ENCODE measurements at places on chromosomes 5 and 9.

DNA sequence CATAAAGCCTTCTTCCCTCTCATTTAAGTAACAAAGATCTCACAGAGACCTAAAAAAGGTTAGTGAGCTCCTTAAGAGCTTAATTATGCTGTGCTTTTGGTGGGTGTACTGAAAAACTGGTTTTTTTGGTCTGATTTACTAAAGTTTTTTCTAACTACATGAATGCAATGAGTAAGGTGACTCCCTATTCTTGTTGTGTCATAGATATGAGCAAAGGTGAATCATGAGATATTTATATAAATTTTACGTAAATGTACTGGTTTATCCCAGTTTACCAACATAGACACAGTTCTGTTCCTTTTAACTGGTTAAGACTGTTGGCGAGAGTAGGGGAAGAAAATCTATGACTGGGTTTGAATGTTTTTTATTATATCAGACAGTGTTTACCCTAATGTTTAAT lies 250.5 kb downstream of the NR2F1-AS1 start:
- no peak for DNase-seq

- no peak for DNase-seq
Measured at GRCh38 chr9:82090046-82090445, 101.5 kb downstream of the SPATA31D1 start.

DNA sequence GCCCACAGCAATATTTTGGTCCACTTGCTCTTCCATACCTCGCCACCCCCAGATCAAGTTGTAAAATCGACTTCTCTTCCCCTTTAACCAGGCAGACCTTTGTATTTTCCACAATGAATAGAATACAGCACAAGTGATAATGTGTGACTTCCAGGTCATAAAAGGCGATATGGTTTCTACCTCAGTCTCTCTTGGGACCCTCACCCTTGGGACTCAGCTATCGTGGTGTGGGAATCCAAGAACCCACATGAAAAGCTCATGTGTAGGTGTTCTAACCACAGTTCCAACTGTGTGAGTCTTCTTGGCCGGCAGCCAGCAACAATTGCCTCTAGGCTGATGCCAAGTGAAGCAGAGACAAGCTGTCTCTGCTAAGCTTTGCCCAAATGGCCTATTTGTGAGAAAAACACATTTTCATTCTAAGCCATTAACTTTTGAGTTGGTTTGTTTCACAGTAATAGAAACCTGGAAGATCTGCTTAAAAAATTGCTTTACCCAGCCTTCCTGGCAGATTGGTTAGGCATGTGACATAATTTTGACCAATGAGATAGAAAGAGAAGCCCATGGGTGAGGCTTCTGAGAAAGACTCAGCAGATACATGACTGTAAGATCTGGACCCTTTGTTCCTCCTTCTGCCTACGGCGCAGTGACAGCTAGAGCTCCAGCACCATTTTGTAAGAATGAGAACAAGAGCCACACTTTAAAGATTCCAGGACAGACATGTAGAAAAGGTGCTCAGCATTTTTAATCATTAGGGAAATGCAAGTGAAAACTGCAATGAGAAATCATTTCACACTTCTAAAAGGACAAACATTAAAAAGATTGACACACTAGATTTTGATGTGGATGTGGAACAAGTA lies 18.3 kb upstream of the MLLT3 start:
- peak; percentile 33 for DNase-seq

DNA sequence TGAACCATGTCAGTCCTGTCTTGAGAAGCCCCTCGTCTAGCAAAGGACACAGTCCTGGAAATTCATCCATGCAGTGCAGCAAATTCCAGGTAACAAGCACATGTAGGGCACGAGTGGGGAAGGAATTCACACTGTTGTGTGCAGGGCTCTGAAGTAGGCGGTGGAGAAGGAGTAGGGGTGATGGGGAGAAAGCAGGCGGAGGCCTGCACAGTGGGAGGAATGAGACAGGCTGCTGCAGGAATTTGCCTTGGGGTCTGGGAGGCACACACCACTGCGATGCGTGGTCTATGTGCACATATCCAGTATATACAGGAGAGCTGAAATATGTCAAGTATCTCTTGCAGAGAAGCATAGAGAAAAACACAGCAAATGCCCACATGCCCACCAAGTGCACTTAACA lies 249.2 kb upstream of the IRX2 start:
- no peak for DNase-seq

GRCh38 chr5:92003806-92004205 lies 620.7 kb upstream of the ARRDC3 start:
- DNase-seq: no peak

DNA sequence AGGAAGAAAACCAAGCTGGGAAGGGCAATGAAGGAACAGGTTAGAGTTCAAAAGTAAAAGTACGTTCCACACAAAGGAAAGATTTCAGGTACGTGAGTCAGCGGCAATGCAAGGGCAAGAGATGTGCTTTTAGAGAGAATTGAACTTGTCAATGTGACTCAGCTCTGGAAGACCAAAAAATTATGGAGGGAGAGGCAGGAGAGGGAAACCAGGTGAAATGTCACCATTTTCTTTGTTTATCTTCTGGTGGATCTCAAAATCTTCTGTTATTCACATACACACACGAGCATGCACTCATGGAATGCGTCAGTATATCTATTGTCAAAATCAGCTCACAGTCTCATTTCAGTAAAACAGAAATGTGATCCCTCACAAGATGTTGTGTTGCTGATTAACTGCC lies 148.8 kb upstream of the RFX3 start:
- no peak for DNase-seq

GRCh38 chr5:137250421-137250820 lies 248.7 kb downstream of the SPOCK1 start:
- DNase-seq: no peak

GRCh38 chr5:14064841-14065240 lies 78.3 kb upstream of the TRIO start:
- DNase-seq: no peak

DNA sequence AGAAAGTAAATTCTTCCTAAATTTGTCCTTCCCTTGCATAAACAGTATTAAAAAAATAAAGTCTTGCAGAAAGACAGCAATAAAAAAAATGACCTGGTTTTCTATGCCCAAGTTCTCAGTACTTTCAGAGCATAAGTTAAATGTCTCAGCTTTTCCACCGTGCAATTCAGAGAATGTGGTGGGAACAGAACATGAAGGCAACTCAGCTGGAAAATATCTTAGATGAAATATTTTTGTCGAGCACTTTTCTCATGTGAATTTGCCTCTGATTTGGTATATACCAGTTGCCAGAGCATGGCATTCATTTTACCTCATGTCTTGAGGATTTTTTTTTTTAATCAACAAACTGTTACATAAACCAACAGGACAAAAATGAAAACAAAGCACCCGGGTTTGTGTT lies 176.1 kb downstream of the CETN3 start:
- DNase-seq: no peak

GRCh38 chr5:93911609-93912008 lies 170.2 kb upstream of the POU5F2 start:
- no peak for DNase-seq

- DNase-seq: no peak
Measured at GRCh38 chr9:107437716-107438115, 51.9 kb downstream of the KLF4 start.

DNA sequence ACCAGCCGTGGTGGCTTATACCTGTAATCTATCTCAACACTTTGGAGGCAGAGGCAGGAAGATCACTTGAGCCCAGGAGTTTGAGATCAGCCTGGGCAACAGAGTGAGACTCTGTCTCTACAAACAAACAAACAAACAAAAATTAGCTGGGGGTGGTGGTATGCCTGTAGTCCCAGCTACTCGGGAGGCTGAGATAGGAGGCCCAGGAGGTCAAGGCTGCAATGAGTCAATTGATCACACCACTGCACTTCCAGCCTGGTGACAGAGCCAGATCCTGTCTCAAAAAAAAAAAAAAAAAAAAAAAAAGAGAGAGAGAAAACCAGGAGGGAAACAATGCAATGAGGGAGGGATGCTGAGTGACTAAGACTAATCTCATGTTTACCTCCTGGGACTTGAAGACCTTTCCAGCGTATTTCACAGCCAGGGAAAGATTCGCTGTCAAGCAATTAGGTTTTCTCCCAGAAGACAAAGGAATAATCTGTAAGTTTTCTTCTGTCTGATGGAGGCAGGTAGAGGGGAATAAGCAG lies 51.1 kb upstream of the MIER3 start:
- DNase-seq: no peak

DNA sequence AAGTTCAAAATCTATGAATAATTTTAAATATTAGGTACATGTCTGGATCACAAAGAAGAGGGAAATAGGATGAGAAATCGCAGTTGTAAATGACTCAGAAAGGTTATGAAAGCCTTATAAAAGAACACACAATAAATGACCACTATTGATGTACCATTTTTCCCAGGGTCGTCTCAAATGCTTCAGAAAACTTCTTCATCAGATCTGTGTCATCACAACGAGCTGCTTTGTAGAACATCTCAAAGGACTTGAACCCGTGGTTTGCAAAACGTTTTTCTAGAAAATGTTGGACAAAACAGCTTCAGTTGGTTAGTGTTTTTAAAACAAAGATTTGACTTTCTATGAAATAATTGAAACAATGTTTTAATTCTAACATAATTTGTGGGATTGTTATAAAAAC lies 100.1 kb downstream of the SVEP1 start:
- DNase-seq: no peak

GRCh38 chr9:6592791-6593190 lies 52.7 kb downstream of the GLDC start:
- no peak for DNase-seq

GRCh38 chr9:10062629-10063395 lies 550.0 kb downstream of the PTPRD start:
- no peak for DNase-seq

DNA sequence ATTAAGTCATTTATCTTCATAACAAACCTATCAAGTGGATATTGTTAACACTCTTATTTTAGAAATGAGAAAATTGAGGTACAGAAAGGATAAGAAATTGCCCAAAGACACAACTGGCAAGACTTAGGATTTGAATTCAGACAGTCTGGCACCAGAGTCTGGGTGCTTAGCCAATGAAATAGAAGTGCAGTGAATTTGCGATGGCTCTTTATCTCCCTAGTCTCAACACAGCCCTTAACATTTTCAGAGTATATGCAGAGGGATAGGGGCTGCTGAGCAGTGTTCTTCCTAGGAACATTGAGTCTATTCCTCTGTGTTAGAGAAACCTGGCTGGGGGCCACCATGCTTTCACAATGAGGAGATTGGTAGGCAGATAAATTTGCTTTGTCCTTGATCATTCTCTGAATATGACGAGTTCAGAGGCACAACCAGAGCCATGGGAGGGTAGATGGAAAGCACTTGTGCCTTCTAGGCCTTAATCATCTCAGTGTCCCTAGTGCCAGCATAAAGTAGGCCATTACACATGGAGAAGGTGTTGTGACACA lies 6.1 kb upstream of the FSD1L start:
- no peak for DNase-seq

DNA sequence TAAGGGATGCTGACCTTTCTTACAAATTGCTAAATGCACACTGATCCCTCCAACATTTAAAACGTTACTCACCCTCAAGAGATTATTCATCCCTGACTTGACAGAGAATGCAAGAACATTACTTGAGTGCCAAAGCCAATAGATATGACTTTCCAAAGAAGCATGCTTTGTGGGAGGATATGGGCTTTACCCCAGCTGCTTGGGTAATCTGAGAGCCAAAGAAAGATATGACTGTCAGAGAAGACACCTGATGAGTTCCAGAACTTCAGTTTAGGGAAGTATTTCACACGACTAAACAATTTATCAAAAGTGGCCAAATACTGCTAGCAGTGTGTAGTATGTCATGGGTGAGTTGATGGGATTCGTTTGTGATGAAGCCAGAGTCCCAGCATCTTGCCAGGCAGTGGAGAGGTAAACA lies 7.4 kb upstream of the SPDL1 start:
- DNase-seq: no peak

DNA sequence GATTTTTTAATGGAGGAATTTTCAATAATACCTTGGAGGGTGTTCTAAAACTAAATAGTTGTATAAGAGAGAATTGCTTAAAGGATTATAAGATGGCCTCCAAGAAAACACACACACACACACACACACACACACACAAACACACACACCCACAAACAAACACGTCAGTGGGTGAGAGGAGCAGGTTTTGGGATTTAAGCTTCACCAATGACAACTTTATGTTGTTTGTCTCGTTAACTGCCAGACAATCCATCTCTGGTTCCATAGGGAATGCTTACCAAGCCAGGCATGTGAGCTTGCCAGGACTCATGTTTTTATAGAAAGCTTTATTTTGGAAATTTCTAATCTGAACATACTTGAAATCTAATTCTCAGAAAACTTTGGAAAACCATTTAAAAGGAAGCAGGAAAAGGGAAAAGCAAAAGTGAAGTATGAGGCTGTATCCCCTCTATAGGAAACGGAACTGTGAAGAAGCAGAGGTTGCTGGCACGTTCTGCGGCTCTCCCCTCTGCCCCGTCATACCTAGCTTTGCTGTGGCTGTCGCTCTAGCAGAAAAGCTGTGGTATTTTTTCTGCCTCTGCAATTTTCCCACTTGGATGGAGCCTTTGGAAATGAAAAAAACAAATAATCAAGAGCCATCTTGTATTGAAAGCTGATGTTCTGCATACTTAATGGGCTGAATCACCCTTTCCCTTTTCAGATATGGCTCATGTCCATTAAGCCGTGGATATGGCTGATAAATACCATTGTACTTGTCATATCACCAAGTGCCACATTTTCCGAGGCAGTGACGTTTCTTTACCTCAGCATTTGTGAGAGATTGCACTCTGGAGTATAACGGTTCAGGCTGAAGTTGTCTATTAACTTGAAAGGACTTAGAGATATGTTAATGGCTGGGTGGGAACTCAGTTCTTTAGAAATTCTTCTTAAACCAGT lies 112.7 kb downstream of the NTRK2 start:
- no peak for DNase-seq

- no peak for DNase-seq
Measured at GRCh38 chr9:16002816-16003215, 450.0 kb downstream of the CCDC171 start.

GRCh38 chr9:131927091-131927490 lies 152.6 kb downstream of the MED27 start:
- no peak for DNase-seq

- no peak for DNase-seq
Measured at GRCh38 chr5:57174890-57175510, 1.1 kb downstream of the GPBP1 start.

GRCh38 chr9:71857159-71857558 lies 53.8 kb downstream of the ABHD17B start:
- no peak for DNase-seq

DNA sequence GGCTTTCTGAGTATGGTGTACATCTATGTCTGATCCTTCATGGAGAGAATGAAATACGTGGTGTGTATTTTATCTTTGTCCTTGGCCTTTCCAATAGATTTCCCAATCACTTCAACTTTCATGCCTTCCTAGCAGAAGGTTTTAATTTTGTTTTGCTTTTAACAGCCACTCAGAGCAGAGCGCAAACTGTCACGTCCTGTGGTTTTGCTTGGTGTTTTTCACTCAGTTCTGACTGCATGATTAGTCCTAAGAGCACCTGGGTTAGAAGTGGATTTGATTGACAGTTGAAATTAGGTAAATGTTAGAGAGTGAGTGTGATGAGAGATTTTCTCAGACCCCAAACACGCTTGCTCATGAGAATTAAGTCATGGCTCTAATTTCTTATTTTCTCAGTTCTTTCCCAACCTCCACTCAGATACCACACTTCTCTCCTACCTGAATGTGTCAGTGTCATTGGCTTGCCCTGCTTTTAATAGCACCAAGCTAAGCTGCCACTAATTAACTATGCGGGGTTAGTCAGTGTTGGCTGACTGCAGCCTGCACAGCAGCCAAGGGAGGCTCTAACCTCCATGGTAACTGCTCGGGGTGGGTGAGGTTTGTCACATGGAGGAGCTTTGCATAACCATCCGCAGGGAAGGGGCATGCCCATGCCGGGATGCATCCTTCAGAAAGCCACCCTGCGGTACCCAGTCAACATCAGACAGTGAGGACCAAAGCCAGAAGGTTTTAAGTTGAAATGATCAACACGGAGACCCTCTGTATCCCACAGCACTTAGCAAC lies 173.4 kb downstream of the NR3C1 start:
- DNase-seq: peak; percentile 54

Measured in T-helper 2 cell treated with Interferon-gamma antibody and Interleukin-4, amounts not matched to agents 5 μg/mL and 100 μg/mL, for 36 hours (primary cell).